Nephron progenitor cell (in vitro differentiated cells): ENCODE measurements at places on chromosomes 2 and 18.

GRCh38 chr18:52936931-52937330 is 596.9 kb downstream of the DCC start:
- DNase-seq = no peak

GRCh38 chr2:37301408-37301807 is 23.2 kb downstream of the PRKD3 start:
- no peak for DNase-seq

GRCh38 chr2:70616168-70616694 is 62.6 kb upstream of the TGFA start:
- no peak for DNase-seq

GRCh38 chr18:22639026-22639463 is 221.3 kb upstream of the CTAGE1 start:
- no peak for DNase-seq

DNA sequence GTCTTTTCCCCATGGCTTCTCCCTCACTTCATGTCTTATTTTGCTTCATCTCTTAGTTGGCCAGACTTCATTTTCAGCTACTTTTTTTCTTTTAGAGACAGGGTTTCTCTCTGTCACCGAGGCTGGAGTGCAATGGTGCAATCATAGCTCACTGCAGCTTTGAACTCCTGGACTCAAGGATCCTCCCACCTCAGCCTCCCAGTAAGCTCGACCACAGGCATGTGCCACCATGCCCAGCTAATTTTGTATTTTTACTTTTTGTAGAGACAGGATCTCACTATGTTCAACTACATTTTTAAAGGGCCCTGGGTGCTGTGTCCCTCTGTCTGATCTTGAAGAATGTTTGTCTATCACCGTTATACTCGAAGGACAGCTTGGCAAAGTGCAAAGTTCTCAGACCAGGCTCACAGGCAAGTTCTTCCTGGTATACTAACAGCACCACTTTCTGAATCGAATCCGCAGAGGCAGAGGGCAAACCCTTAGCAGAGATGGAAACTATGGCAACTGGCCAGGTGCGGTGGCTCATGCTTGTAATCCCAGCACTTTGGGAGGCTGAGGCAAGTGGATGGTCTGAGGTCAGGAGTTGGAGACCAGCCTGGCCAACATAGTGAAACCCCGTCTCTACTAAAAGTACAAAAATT is 60.9 kb downstream of the SOWAHC start:
- DNase-seq = no peak

DNA sequence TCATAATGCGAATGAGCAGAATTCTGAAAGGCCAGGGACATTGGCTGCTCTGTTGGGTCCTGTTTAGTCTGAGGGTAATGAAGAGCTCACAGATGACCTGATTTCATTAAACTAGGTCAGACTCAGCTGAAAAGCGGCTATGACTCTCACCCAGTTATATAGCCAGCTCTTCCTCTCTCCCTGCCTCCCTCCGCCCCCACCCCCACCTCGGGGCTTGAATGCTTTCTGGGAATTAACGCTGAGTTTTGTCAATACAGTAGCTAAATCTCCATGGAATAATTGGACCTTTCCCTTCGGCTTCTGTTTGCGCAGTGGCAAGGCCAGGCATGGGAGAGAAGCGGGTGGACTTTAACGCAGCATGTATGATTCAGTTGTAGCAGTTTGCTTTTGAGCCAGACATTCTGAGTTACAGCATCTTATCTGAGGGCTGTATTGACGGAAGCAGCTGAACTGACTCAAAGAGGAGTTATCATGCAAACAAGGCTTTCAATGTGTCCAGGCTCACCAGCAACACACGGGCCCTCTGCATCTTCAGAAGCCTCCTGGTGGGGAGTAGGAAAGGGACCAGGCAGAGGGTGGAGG is 110.6 kb downstream of the MYCN start:
- no peak for DNase-seq

DNA sequence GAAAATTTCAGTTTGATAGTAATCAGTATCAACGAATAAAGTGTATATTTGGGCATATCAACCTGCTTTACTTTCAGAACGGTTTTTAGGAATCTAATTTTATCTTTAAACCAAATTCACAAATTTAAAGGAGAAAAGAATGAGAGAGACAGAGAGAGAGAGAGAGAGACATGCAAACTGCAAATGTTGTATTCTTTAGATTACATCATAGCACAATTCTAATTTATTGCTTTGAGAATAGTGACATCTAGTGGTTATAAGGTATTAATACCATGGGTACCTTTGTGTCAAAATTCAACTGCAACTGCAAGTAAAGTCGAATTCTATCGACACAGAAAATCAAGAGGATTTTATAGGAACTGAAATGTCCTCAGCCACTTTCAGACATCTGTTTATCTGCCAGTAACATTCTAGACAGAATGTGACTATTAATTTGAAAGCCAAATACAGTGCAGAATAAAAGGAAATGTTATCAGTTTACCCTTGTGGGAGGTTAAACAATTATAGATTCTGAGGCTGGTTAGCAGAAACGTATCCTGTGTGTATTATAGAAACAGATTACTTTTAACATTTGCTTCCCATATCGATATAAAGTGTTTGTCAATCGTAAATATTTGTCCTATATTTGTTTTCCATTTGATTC is 529.8 kb upstream of the VRK2 start:
- no peak for DNase-seq

GRCh38 chr2:181234487-181234891 is 222.7 kb upstream of the ITGA4 start:
- no peak for DNase-seq

GRCh38 chr2:198337368-198337767 is 533.0 kb downstream of the PLCL1 start:
- DNase-seq = no peak

GRCh38 chr2:206693399-206694137 is 24.6 kb downstream of the DYTN start:
- peak; percentile 33 for DNase-seq

DNA sequence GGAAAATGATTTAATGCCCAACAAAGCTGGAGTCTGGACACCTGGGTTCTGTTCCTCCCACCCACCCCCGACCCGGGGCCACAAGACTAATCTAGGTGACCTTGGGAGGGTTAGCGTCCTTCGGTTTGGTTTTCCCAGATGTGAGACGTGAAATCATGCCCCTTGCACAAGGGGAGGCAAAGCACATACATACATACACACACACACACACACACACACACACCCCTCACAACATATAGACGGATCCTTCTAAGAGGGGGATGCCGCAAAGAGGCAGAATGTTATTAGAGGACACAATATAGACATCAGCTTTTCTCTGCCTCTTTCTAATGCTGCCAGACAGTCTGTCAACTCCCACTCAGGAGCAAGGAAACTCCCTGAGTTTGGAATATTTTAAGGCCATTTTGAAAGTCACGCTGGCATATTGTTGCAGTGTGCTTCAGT is 616 bp upstream of the RBMS1 start:
- DNase-seq = peak; percentile 21

GRCh38 chr18:8426401-8426800 is 182.8 kb upstream of the RAB12 start:
- peak; percentile 52 for DNase-seq

GRCh38 chr18:3151399-3152264 is 68.1 kb downstream of the MYOM1 start:
- DNase-seq = no peak

GRCh38 chr2:42513252-42513918 is 19.6 kb upstream of the KCNG3 start:
- peak; percentile 15 for DNase-seq

DNA sequence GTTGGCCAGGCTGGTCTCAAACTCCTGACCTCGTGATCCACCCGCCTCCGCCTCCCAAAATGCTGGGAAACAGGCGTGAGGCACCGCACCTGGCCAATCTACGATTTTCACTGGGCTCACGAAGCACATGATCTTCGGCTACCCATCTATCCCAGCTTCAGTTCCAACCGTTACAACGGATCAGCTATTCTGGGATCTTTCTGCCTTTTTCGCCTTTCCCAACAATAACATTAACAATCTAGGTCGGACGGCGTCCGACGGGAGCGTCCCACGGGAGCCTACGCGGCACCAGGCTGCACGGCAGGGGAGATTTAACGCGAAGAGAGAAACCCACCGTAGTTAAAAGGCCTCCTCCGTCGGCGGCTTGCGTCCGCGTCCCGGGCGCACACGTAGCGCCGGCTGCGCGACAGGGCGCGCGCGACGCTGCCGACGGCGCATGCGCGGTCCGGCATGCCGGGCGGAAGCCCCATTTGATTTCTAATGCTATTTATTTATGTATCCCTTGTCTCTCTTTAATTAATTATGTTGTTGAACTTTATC is at the start of gene MSL3B:
TSS of gene MSL3B (minus strand) at position 394 of the 540 bp plus-strand sequence.
- DNase-seq = peak; percentile 49

DNA sequence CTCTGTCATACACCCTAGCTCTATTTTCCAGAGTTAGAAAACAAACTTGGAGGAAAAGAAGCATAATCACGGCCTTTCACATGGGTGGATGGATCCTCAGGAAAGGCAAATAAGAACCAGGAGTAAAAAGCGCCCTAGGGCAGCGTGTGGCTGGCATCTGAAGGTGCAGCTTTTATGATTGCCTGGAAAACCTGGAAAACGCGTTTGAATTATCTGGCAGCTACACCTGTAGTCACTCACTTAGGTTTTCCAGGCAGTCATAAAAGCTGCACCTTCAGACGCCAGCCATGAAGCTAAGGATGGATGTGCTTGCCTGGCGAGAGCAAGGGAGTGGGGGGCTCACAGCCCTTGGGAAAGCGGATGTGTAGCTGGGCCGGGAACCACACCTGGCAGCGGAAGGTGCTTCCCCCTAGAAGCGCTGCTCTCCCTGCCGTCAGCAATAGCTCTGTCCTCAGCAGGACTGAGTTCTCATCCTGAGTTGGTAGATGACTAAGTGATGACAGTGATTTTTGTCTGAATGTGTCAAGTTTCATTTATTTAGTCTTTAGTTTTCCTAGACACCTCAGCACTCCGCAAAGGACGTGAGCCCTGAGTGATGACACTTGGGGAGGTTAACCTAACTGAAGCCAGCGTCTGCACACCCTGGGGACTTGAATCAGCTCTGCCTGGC is 82.0 kb downstream of the DCDC2C start:
- no peak for DNase-seq

DNA sequence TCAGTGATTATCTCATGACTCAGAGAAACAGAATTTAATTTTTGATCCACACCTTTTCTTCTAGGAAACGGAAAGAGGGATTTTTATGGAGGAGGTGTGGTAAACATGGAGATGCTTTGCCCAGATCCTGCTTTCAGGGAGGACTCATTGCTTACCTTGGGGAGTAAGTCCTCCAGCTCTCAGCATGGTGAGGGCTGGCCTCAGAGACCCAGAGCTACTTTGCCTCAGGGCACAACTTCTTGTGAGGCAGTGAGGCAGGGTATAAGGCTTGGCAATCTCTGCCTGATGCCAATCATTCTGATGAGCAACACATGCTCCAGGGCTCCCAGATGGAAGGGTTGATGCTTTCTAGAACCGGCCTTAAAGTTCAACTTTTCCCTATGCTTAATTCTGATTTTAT is 189.9 kb upstream of the DCC start:
- no peak for DNase-seq

DNA sequence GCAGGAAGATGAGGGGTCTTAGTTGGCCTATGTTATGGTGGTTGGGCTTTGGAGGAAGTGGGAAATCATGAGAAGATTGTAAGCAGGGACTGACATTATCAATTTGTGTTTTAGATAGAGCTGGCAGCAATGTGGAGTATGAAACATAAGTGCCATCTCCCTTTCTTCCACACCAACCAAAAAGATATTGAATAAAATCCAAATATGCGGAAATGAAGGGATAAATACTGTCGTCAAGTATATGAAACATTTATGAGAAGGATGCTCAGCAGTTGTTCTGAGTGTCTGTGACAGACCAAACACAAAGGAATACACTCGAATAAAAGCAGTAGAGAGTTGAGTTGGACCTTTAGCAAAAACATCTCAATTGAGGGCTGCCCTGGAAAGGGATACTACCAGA is 1090.0 kb upstream of the ZEB2 start:
- DNase-seq = no peak

- DNase-seq = no peak
These were observed 18.5 kb downstream of the BIRC6 start for GRCh38 chr2:32375228-32375892.

DNA sequence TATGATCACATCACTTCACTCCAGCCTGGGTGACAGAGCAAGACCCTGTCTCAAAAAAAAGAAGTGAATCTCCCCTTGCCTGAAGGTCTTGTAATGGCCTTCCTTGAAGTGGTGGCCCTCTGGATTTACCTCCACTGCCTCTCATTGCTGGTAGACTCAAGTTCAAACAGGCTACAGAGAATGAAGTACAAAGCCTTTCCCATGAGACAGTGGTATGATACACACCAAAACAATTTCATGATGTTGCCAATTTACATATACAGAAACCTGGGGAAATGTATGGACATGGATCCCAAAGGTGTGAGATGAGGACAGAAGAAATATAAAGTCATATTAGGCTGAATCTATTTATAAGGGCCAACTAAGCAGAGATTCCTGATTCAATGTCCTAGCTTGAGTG is 4.8 kb upstream of the NOTO start:
- no peak for DNase-seq

- DNase-seq = no peak
These were observed 13.9 kb upstream of the ID2 start for GRCh38 chr2:8667896-8668512.

- no peak for DNase-seq
These were observed 37.1 kb downstream of the MBD2 start for GRCh38 chr18:54187372-54187771.

GRCh38 chr18:52874774-52875173 is 534.8 kb downstream of the DCC start:
- no peak for DNase-seq

DNA sequence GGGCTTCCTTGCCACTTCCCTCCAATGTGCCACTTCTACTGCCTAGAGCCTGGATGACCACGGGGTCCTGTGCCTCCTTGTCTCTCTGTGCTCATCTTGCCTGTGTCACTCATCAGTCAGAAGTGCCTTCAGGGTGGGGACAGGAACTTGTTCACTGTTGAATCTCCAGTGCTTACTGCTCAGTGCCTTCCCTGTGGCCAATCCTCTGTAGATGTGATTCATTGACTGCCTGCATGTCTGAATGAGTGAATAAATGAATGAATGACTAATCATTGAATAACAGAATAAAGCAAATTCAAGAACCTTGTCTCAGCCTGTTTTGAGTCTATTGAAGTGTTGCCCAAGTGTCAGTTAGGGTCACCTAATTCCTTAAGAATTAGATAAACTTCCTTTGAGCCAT is 42.3 kb upstream of the FAM136A start:
- DNase-seq = no peak

DNA sequence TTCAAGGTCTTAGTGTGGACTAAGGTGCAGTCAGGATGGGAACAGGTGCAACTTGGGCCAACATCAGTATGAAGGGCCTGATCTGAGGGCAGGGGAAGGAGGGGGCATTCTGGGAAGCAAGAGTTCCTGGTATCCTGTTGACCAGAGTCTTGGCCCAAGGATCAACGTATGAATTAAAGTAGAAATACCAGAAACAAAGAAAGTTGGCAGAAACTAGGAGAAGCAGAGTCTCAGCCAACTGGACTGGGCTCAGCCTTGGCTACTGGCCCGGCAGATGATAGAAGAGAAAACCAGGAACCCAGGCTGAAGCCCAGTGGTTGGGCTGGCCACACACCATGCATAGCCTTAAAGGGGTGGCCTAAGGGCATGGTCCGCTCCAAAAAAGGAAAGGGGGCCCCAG is 2.3 kb downstream of the CETN1 start:
- DNase-seq = no peak
